Activated CD4-positive, alpha-beta T cell treated with anti-CD3 and anti-CD28 coated beads, Interleukin-2, amount 10 ng/mL, durations not matched to agents 7 days and 5 days (primary cell): ENCODE measurements at places on chromosomes 7 and 10.

GRCh38 chr7:107122486-107122911 is 46.3 kb upstream of the HBP1 start:
- DNase-seq = no peak

- no peak for DNase-seq
These were observed 976.1 kb downstream of the REEP3 start for GRCh38 chr10:64497306-64497705.

GRCh38 chr7:4144811-4145510 is 537.1 kb upstream of the FOXK1 start:
- DNase-seq = no peak

GRCh38 chr7:152760854-152761748 is 1.5 kb downstream of the ACTR3B start:
- DNase-seq = no peak

- no peak for DNase-seq
These were observed 309.1 kb downstream of the LRMDA start for GRCh38 chr10:75740541-75740940.

DNA sequence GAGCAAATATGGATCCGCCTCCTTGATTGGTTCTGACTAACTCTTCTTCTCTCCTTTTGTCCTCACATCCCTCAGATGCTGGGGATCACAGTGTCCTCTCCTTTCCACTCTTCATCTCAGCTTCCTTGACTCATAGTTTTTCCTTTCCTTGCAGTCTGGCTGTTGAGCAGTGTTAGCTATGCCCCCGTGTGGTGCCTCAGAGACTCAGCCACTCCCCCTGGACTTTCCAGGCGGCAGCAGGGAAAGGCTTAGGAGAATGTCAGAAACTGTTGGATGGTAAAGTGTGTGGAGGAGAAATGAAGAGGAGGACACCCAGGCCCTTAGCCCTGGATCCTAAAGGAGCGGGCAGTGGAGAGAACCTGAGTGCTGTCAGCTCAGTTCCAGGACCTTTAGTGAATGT is 267.5 kb downstream of the CELF2 start:
- DNase-seq = no peak

- no peak for DNase-seq
These were observed 20.0 kb downstream of the PDSS1 start for GRCh38 chr10:26717476-26717875.

- no peak for DNase-seq
These were observed 103.2 kb downstream of the IPMK start for GRCh38 chr10:58164517-58164916.

DNA sequence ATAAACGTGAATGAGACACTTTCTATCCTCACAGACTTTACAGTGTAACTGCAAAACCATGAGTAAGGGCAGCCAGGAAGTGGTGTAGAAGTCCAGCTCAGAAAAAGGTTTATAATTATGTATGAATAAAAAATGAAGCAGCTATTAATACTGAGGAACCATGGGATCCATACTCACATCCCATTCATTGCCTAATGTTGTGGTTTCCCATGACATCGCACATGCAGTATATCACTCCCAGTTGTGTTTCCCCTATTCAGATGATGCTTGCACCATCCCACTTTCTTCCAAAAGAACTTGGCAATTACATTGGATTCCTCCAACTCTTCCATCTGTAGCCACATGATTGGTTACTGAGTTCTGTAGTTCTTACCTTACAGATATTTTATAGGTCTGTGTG is 74.5 kb upstream of the SEMA3D start:
- DNase-seq = no peak

DNA sequence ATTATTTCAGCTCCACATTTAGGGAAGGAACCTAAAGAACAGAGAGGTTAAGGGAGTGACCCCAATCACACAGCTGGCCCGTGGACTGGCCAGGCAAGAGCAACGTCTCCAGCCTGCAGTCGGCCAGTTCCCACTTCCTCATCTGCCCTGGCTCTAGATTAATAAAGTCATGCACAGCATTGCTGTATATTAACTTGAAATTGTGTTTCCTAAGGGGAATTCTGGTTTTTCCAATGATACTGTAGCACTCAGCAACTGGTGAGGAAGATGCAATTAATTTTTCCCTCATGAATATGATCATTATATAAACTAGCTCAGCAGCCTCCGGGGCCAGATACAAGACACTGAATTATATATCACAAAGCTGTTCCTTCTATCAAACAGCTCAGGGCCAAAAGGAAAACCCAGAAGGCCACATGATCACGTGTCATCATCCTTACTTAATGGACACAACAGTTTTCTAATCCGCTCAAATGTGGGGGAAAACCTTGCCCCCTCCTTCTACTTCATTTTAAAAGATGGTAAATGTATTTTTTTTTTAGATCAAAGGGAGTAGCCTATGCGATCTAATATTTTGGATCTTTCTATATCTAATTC is 295.3 kb upstream of the PRKCQ start:
- DNase-seq = no peak

- no peak for DNase-seq
These were observed 17.2 kb upstream of the MYH16 start for GRCh38 chr7:99255463-99255862.

DNA sequence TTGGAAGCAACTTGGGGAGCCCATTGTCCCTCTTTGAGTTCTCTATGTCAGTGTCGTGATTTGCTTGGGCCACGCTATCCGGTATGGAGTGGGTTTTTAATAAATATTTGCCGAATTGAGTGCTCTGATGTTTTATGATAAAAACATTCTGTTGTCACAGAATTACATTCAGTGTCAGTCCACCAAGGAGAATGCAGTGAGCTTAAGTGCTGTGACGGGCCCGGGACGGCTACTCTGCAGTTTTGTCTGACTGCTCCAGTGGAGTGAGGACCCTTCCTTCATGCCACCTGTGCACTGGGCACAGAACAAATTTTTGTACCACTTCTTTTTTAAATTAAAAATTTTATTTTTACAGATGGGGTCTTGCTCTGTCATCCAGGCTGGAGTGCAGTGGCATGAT is 76.0 kb downstream of the CARD11 start:
- no peak for DNase-seq
